ENCODE measurements at places on chromosomes 5 and 9.

DNA sequence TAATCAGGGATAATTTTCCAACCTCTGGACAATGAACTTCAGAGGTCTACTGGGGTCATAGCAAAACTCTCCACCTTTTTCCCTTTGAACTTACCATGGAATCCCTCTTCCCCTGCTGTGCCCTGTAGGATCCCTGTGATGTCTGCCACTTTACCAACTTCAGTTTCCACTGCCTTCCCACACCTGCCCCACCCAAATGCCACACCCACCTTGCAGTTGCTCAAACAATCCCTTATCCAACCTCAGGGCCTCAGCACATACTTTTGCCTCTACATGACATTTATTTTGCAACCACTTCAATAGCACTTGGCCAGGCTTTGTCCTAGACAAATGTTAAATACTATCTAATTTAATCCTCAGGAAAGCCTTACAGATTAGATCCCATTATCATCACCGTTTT is 463.7 kb upstream of the WWC1 start:
- DNase-seq, result no peak

GRCh38 chr9:103660830-103661229 is 433.3 kb upstream of the SMC2 start:
- no peak for DNase-seq

- DNase-seq, result peak; percentile 64
Observed at GRCh38 chr9:84141741-84142370, 161.3 kb downstream of the RMI1 start.

DNA sequence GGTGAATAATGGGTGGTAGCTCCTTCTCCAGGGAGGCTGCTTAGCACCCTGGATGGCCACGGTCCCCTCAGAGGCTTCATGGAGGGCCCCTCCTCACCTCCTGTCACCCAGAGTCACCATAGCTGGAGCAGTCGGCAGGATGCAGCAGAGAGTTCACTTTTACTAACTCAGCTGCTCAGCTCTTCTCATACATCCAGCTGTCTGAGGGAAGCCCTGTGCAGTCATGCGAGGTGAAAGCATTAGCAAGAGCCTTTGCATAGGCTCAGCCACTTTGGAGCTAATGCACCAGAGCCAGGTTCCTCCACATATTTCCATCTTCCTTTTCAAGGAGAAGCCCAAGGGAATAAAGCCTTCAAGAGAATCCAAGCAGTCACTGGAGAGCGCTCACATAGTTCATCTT is 499.2 kb downstream of the BNC2 start:
- DNase-seq, result peak; percentile 51

- peak; percentile 75 for DNase-seq
Observed at GRCh38 chr9:136225748-136226679, 19.6 kb downstream of the QSOX2 start.

DNA sequence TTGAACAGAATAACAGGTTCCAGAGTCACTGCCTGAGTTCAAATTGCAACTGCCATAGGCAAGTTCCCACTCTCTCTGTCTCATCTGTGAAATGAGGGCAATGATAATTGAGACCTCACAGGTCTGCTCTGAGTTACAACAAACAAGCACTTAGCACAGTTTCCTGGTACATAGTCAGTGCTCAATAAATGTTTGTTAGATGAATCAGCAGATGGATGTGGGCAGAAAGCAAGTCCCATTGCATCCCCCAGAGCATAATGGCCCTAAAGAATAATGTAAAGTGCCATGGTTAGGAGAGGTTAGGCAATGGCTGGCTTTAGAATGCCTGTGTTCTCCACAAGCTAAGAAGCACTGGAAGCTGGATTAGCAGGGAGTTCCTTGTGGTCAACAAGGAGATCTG is 136.5 kb upstream of the LARP1 start:
- no peak for DNase-seq

DNA sequence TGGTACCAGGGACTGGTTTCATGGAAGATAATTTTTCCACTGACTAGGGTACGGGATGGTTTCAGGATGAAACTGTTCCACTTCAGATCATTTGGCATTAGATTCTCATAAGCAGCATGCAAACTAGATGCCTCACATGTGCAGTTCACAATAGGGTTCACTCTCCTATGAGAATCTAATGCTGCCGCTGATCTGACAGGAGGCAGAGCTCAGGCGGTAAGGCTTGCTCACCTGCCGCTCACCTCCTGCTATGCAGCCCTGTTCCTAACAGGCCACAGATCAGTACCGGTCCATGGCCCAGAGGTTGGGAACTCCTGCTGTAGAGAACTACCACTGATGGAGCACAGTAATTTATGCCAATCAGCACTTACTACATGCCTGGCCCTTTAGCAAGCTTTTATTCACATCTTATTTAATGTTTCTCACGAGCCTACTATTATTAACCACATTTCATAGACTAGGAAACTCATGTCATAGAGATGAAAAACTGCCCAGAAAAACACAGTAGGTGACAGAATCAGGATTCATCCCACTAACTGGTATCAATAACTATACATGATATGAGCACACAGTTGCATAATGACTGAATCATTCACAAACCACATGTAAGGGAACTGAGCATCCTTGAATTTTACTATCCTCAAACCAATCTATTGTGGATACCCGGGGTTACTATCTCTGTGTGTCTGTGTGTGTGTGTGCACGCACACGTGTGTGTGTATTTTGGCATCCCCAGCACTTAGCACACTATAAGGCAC is 46.5 kb downstream of the SVEP1 start:
- no peak for DNase-seq

DNA sequence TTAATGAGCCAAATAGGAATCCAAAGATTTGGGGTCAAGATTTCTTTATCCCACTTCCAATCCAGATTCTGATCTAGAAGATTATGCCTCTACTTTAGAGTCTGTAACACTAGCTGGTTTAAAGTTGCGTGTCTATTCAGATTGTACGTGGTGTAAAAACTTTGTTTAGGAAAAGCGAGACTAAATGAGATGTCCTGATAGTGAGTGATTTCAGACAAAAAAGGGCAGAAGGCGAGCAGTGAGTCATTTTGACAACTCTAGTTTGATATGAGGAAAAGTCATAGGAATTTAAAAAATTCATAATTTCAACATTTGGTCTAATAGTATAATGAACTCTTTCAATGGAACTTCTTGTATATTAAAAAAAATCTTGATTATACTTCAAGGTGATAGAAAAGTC is 119.6 kb upstream of the KLF9 start:
- no peak for DNase-seq

GRCh38 chr5:42366051-42366450 is 57.2 kb upstream of the GHR start:
- no peak for DNase-seq

- DNase-seq, result peak; percentile 9
Observed at GRCh38 chr5:154205441-154206117, 15.0 kb downstream of the GALNT10 start.

DNA sequence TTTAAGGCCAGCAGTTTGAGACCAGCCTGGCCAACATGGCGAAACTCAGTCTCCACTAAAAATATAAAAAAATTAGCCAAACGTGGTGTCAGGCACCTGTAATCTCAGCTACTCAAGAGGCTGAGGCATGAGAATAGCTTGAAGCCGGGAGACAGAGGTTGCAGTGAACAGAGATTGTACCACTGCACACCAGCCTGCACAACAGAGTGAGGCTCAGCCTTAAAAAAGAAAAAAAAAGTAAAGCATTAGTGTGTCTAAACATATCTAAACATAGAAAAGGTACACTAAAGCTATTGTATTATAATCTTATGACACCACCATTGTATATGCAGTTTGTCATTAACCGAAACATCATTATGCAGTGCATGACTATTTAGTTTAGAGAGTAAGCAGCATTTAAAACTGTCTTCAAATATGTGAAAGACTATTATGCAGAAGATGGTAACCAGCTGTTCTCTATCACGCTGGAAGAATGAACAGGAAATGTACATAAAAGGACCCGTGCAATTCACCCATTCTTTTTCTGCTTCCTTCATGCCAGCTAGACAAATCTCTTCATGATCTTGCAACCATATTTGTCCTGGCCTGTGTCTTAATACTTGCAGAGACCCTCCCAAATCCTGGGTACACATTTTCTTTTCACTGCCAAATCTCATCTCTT is 58.6 kb downstream of the ITGA1 start:
- no peak for DNase-seq

DNA sequence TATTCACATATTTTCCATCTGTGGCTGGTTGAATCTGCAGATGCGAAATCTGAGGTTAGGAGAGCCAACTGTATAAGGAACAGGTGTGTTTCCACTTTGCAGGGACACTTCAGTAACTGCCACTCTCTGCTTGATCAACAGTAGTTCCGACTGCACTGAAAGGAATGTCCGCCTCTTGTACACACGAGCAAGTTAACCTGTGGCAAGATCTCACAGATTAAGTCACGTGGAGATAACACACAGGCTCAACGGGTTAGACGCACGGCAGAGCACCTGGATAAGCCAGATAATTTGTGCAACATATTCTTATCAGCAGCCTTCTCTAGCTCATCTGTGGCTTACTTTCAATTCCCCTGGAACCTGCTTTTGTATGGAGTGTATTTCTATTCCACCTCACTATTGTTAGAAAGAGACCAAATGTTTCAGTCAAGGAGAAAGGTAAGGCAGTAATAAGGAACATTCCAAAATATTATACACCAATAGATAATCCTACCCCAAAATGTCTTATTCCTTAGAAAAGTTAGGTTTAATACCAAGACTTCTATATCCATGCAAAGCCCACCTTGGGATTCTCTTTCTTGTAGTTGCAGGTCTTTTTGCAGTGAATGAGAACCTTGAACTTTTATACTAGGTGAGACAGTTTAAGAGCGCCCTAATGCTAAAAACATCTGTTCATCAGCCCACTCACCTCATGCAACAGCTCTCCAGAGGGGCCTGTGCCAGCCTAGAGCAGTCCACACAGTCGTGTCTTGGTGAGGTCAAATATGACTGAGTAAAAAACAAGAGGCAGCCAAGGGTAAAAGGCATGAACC is 6.5 kb upstream of the C9 start:
- DNase-seq, result no peak

DNA sequence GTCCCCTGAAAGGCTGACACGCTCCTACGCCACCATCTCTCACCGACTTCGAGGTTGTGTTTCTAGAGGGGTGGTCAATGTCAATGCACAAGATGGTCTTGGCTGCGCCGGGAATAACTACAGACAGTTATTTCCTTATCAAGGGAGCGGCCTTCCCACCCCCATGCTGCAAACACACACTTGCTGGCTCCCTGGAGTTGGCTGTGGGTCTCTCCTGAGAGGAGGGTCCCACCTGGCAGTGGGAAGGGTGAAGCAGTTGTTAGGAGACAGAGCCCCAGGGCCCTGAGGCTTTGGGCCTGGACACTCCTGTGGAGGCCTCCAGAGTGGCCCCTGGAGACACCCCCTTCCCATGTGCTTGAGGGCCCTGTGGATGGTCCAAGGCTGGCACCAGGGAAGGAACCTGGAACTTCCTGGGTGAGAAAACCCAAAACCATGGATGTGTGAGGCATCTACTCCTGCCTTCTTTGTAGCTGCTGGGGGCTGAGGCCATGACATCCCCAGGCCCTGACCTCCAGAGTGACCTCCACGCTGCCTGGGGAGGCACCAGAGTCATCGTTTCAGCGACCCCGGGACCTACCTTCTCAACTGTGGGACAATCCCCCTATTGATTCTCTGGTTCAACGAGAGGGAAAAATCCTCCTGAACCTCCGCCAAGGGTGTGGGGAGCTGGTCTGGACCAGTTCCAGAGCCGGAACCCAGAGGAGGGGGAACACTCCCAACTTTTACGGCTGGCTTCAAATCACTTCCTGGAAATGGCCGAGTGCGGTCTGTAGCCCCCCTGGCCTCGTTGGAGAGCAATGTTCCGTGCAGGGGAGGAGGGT is 101.1 kb upstream of the COL5A1 start:
- DNase-seq, result no peak

Data from NCI-H82 (cell line).